ENCODE measurements at places on chromosomes 4 and X. TPM values are rescaled to one million over a fixed set of nuclear protein-coding genes. Genes with fewer than 3 reads are reported as not detected.

The ADH1A gene
- 0.44 TPM for total RNA-seq

The CTAG2 gene
- not detected for total RNA-seq

The AMOT gene
- total RNA-seq, result 18.9 TPM

The AKAP4 gene
- total RNA-seq, result not detected

The PLS3 gene
- 57.0 TPM for total RNA-seq

The MAGEE2 gene
- not detected for total RNA-seq

The GAGE12D gene
- total RNA-seq, result not detected

The ZNF718 gene
- total RNA-seq, result 4.0 TPM

The KCND1 gene
- 0.99 TPM for total RNA-seq

The NUP54 gene
- 23.0 TPM for total RNA-seq

The CFAP99 gene
- not detected for total RNA-seq

The METTL14 gene
- 38.4 TPM for total RNA-seq
